CD8-positive, alpha-beta T cell (primary cell): ENCODE measurements at places on chromosomes 6 and 20. TPM values are rescaled to one million over a fixed set of nuclear protein-coding genes. Genes with fewer than 3 reads are reported as not detected.

Gene KCNK17
- not detected for total RNA-seq

Gene SLC44A4
- not detected for total RNA-seq

Gene OSBPL2
- total RNA-seq = 64.2 TPM

Gene HLA-DQA1
- 5.4 TPM for total RNA-seq

Gene DEFB116
- not detected for total RNA-seq

Gene RAMACL
- total RNA-seq = 0.31 TPM

Gene MMUT
- 6.2 TPM for total RNA-seq

Gene ZBTB46
- total RNA-seq = not detected

Gene GJA10
- not detected for total RNA-seq

Gene PAX1
- total RNA-seq = not detected

Gene EYS
- not detected for total RNA-seq

Gene PLEKHG1
- 3.3 TPM for total RNA-seq

Gene TSPO2
- not detected for total RNA-seq

Gene HTR1E
- not detected for total RNA-seq
